Kidney epithelial cell (primary cell): ENCODE measurements at places on chromosomes 11 and 22.
A peak's percentile ranks its signal among the peaks of the same experiment; 100 is the strongest.

DNA sequence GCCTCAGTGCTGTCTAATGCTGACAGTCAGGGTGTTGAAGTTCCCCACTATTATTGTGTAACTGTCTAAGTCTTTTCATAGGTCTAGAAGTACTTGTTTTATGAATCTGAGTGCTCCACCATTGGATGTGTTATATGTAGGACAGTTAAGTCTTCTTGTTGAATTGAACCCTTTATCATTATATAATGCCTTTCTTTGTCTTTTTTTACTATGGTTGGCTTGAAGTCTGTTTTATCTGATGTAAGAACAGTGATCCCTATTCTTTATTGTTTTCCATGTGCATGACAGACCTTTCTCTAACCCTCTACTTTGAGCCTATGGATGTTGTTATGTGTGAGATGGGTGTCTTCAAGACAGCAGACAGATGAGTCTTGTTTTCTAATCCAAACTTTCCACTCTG is 107.8 kb upstream of the C11orf58 start:
- no peak for DNase-seq

DNA sequence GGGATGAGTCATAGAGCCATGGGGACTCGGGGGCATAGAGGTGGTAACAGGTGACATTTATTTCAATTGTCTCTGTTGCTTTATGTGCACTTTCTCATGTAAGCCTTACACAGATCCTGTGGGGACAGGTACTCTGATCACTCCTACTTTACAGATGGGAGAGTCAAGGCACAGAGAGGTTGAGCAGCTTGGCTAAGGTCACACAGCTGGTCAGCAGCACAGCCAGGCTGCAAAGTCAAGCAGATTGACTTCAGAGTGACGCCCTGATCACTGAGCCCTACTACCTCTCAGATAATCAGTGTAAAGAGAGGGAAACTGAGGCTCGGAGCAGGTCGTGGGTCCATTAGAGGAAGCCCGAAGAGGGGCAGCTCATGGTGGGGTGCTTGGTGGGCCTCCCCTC is 3.5 kb downstream of the TMPRSS6 start:
- no peak for DNase-seq

DNA sequence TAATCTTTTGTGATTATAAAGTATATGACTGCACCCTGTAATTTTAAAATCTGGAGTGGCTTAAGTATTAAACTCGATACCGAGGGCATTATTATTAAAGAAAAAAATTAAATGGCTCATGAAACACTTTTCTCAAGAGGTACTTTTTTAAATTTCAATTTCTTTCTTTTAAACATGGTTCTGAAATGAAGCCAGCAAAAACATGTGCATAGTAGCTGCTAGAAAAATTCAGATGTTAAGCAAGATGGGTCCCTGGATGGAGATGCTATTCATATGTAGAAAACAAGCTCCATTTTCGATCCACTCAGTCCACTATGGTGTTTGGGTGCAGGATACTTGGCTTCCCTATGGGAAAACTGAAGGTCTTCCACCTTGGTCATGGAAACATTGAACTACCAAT is 189.5 kb downstream of the PGR start:
- DNase-seq = no peak

GRCh38 chr11:95991101-95991500 is 67.2 kb upstream of the MTMR2 start:
- no peak for DNase-seq

DNA sequence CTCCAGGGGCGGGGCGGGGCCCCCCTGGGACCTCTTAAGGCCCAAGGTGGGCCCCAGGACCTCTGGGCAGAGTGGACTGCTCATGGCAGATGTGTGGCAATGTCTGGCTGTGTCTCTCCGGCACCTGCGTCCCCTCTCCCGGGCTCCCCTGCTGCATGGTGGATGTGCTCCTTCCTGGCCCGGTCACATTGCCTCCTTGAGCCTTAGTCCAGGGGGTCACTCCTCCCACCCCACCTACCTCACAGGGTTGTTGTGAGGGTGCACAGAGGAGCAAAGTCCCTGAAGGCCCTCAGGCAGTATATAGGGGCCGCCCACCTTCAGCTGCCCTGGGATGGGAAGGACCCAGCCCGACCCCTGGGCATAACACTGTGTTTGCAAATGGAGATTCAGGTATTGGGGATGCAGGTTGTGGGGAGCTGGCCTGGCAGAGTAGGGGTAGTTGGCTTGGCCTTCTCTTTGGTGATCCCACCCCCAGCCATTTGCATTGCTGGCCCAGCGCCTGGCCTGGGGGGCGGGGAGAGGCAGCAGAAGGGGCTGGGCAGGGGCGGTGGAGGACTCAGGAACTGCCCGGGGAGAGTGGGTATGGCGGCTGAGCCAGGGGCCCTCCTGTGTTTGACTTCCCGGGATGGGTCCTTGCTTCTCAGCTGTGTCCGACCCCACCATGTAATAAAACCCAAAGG is 11.3 kb downstream of the KCTD17 start:
- DNase-seq = no peak

- no peak for DNase-seq
These were observed 18.5 kb downstream of the ENDOD1 start for GRCh38 chr11:95108159-95108611.

GRCh38 chr11:18081551-18081950 is 24.3 kb downstream of the SAAL1 start:
- no peak for DNase-seq

DNA sequence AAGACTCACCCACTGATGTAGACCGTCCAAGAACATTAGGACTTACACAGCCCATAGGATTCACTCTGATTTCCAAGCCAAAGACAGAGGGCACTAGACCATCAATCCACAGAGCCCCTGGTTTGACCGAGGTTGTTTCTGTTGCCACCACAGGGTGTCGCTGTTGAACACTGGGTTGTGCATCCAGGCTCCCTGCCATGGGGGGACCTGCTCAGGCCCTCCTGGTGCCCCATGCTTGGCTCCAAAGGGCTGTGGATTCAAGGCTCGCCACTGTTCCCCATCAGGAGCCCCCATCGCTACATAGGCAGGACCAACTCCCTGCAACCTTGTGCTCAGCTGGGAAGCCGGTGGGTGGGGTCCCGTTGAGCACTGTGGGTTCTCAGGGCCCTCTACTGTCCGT is 128.0 kb upstream of the ANO1 start:
- no peak for DNase-seq

DNA sequence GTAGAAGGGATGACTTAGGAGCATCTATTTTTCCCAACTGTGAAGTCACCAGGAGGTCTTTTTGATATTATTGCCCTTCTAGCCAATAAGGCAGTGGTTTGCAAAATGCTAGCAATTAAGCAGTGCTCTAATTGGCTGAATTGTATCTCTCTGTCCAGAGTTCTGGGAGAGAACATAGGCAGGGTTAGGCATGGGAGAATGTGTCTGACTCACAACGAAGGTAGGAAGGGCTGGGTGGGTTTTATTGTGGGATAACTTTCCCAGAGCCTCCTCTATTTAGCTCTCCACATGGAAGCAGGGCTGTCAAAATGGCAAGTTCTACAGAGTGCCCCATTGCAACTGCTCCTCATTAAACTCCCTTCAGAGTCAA is 415.9 kb upstream of the CADM1 start:
- DNase-seq = peak; percentile 77

DNA sequence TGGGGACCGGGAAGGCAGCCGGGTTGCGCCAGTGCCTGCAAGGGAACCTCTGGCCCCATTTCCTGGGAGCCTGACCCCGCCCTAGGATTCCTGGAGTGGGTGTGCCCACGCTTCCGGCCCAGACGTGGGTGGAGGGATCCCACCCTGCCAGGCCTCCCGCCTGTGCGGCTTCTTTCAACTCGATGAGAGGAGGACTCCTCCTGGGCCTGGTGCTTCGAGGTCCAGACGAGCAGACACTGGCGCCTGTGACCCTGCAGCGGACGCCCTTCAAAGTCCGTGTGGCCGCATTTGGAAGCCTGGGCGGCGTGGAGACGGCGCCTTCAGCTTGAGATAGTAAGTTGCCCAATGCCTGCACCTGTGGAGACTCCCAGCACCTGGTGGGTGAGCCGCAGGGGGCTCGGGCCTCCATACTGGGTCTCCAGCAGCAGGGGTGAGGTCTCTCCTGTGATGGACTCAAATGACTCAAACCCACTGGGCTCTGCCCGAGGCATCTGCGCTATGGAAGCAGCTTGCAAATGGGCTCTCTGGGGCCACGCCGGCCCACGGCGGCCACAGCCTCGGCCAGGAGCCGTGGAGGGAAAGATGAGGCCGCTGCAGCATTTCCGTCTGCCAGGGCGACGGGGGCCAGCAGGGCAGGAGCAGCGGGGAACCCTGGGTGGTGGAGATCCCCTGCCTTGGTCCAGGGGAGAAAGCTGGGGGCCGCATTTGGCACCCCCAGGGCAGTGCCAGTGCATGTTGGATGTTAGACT is 64.3 kb upstream of the PPARA start:
- no peak for DNase-seq

- DNase-seq = no peak
These were observed 39.3 kb downstream of the DDI1 start for GRCh38 chr11:104075706-104076105.

DNA sequence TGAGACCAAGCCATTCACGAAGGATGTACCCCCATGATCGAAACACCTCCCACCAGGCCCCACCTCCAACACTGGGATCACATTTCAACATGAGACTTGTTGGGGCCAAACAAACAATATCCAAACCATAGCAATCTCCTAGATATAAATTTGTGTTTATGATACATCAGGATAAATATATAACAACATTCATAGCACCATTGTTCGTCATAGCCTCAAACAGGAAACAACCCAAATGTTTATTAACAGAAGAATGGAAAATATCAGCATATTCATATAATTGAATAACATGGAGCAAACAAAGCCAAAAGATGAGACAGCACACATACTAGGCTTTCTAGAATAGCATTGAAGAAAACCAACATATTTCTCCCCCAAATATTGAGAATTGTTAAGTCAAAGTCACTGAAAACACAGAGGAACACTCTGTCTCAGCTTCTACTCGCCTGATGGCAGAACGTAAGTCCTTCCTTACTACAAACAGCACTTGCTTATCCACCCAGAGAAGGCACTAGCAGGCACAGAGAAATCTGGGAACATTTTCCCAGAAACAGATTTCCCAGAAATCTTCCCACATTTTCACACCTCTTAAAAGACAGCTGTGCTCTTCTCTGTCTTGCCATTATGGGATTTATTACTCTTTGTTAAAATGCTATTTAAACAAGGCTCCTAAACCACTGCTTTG is 8.1 kb upstream of the GDPD4 start:
- no peak for DNase-seq

DNA sequence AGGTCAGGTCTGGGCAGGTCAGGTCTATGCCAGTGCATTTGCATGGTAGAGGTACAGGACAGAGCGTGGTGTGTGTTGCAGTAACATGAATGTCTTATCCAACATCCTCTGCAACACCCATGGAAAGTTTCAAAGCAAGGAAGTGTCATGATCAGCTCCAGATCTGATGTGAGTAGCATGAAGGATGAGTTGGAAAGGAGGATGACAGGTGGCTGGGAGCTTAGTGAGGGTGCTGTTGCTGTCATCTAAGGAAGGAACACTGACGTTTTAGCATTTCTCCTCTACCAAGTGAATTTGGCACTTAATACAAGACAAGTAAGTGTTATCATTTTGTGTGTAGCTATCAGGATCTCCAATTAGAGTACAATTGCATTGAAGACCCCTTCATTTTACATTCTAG is 65.1 kb downstream of the GRK3 start:
- DNase-seq = no peak

GRCh38 chr11:85955531-85955930 is 100.3 kb downstream of the CCDC83 start:
- DNase-seq = peak; percentile 25

DNA sequence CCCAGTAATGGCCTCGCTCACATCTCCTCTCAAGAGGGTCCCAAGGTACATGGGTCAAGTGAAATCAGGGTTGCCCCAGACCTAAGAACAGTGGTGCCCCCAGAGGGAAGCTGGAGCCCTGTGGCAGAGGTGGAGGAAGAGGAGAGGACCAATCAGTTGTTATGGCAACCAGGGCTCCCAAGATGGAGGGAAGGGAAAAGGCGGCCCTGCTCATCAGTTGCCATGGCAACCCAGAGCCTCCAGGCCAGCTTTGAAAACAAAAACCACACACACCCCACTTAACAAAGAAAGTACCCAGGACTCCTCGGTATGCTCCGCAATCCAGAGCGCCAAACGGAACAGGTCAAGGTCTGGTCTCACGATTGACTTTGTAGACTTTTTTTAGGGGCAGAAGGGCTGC is 53.5 kb upstream of the SLC35C1 start:
- DNase-seq = no peak

GRCh38 chr22:41963453-41964111 is 5.7 kb upstream of the SEPTIN3 start:
- DNase-seq = no peak

GRCh38 chr11:5620651-5621521 is 3.9 kb upstream of the TRIM34 start:
- no peak for DNase-seq

- no peak for DNase-seq
These were observed 38.8 kb downstream of the DKK3 start for GRCh38 chr11:11969380-11970215.

GRCh38 chr11:98029832-98030231 is 990.9 kb upstream of the CNTN5 start:
- no peak for DNase-seq

DNA sequence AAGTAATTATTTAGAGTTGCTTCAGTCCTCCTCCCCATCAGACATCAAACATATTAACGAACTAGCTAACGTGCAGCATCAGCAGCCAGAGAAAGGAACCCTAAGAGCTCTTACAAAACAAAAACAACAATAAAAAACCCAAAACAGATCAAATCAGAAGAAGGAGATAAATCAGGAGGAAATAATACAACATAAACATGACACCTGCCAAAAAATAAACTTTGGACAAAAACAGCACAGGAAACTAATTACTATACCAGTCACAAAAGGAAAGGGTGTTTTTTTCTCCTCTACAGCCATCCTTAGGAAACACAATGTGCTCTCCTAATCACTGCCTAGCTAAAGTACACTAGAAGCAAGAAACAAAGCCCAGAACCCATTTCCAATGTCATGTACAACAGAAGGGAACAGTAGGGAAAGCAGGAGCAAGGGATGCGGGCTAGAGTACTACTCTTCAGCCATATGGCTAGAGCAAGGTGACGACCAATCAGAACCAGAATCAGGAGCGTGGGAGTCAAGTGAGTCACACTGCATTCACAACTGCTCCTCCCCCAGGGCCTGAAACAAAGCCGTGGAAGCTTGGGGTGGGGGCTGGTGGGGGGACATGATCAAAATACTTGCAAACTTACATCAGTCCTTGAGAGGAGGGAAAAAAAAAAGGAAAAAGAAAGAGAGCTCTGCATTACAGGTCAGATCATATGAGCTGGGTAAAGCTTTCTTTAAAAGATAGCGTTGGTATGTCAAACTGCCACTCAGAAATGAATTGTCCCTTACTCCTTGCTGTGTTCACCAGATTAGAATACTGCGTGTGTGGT is 60.4 kb downstream of the LARGE2 start:
- peak; percentile 72 for DNase-seq
